ENCODE measurements at places on chromosomes 12 and 14.
A peak's percentile ranks its signal among the peaks of the same experiment; 100 is the strongest.

DNA sequence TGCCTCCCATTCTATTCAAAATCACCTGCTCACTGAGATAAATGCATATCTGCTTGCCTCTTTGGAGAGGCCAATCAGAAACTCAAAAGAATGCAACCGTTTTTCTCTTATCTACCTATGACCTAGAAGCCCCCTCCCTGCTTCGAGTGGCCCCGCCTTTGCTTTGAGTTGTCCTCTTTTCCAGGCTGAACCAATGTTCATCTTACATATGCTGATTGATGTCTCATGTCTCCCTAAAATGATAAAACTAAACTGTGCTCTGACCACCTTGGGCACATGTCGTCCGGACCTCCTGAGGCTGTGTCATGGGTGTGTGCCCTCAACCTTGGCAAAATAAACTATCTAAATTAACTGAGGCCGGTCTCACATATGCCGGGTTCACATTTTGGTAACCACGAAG is 64.1 kb upstream of the HECTD1 start:
- no peak for DNase-seq

- no peak for DNase-seq
These were observed 27.3 kb downstream of the FRS2 start for GRCh38 chr12:69497308-69498026.

DNA sequence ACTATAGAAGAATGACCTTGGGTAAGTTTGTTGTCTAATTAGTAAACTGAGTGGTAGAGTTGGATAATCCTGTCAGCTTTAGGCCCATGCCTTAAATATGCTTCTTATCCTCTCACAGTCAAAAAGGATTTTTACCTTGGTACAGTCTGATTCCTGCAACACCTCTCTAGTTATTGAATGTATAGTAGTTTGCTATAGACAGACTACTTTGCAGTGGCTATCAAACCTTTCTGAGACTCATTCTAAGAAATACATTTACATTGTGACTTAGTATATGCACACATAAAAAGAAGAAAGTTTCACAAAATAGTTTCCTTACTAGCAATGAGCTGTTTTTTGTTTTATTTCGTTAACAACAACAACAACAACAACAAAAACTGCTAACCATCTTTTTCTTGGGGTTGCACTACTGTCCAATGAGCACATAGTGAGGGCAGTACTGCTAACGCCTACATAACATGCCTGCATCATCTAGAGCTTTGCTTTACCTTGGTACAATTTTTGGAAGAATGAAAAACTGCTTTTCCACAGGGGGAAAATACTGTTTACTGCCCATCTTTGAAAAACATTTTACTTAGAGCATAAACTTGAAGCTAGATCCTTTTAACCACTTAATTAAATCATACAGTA is 28.5 kb downstream of the WNK1 start:
- no peak for DNase-seq

- peak; percentile 32 for DNase-seq
These were observed 278.5 kb upstream of the PLEKHG7 start for GRCh38 chr12:92424338-92424737.

GRCh38 chr14:74085828-74086227 is 1.1 kb downstream of the LIN52 start:
- no peak for DNase-seq

DNA sequence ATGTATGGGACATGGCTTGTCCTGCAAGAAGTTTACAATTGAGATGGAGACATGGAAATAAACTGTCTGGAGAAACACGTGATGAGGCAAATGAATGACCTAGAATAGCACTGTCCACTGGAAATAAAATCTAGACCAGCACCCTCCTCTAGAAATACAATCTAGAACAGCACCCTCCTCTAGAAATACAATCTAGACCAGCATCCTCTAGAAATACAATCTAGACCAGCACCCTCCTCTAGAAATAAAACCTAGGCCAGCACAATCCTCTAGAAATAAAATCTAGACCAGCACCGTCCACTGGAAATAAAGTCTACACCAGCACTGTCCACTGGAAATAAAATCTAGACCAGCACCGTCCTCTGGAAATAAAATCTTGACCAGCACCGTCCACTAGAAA is 69.2 kb upstream of the RFLNA start:
- DNase-seq: no peak

- DNase-seq: no peak
These were observed 4.6 kb downstream of the FOXJ2 start for GRCh38 chr12:8037046-8037663.

- no peak for DNase-seq
These were observed 9.6 kb downstream of the PRKAG1 start for GRCh38 chr12:49008943-49009342.

GRCh38 chr12:93825931-93826555 is 148.9 kb downstream of the CRADD start:
- no peak for DNase-seq

- no peak for DNase-seq
These were observed 406.3 kb upstream of the DCN start for GRCh38 chr12:91588874-91589454.

DNA sequence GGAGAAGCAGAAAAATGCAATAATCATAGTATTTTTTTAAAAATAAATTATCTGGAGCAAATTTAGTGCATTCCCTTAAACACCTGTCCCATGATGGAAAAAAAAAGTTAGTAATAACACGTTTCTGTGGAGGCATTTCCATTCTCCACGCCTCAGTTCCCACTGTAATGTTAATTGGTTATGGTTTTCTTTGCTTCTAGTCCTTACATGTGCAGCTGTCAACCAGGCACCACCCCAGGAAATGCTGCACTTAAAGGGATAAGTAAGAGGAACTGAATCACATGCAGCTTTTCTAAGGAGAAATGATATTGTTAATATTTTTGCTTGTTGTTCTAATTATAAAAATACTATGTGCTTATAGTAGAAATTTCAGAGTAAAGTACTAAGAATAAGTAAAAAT is 240.3 kb downstream of the ZFP36L1 start:
- peak; percentile 59 for DNase-seq

DNA sequence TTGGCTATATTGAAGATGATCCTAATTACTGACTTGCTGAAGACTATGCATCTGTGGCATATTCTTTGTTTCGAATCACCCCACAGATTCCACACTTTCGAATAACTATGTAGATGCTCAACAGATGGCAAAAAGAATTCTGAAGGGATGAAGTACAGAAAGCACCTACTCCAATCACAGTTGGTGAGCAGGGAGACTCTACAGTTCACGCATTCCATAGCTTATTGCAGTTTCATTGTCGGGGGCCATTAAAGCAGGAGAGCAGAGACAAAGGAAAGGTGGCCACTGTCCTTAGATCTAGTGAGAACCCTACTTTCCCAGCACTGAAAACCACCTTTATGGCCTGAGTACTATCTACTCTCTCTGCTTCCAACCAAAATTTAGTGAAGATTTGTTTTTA is 191.9 kb downstream of the STXBP6 start:
- DNase-seq: no peak

DNA sequence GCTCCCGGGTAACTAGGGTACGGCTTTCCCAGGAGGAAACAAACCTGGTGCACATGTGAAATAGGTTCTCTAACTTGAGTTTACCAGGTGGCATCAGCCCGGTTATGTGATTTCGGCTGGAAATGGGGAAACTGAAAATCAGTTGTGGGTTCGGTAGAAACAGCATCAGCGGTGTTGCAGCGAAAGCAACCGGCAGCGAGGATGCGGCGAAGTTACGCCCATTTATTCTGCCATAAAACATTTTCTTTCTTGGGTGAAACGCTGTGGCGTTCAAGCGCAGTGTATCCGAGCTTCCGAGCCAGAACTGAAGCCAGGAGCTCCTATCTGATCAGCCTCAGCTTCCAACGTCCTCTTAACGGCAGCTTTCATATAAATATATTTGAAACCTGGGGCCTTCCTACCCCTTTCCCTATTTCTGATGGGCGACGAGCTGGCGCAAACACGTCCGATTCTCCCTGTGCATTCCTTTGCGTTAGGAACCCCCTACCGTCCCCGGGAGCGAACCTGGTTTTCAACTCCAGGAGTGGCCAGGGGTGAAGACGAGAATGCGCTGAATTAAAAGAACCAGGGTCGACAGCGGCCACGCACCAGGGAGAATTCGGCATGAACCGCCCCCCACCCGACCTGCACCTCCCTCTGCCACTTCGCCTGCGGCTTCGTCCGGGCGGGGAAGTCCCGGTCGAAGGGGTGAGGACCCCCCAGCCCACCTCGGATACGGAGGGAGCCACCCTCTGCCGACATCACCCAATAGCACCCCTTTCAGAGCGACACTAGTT is 1.6 kb downstream of the DPF3 start:
- no peak for DNase-seq

DNA sequence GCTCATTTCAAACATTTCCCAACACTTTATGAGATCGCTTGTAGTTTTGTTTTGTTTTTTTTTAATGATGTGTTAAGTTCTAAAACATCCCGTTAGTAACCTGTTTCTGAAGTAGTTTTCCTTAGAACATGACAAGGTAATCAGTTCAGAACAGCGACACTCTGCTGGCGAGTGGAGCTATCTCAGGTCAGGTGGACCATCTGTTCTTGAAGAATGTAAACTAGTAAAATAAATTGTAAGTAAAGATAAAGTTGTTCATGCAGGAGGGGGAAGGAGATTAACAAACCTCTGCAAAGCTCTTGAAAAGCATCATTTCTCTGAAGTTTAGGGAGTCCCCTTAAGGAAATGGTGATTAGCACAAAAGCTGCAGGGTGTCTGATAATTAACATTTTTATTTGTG is 71.9 kb upstream of the DACT1 start:
- no peak for DNase-seq

GRCh38 chr12:33575346-33575745 is 135.7 kb upstream of the SYT10 start:
- DNase-seq: no peak

- peak; percentile 63 for DNase-seq
These were observed 22.8 kb downstream of the ITPK1 start for GRCh38 chr14:93092606-93093556.

DNA sequence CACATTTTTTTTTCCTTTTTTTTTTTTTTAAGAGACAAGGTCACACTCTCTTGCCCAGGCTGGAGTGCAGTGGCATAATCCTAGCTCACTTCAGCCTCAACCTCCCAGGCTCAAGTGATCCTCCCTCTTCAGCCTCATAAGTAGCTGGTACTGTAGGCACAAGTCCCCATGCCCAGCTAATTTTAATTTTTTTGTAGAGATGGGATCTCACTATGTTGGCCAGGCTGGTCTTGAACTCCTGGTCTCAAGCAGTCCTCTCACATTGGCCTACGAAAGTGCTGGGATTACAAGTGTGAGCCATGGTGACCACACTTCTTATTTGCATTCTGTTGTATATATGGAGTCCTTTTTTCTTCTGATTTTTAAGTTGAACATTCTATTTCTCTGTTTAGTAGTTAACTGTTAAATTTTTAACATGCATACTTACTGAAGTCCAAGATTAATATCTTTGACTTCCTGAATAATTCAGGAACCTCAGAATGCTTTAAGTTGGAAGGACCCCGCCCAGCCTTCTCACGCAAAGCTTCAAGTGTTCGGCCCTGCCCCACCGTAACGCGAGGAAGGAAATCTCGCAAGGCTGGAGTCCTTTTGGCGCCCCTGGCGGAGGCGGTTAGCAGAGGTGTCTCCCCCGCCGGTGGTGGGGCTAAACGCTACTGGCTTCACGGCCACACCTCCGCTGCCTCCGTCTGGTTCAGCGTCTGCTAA is 21.6 kb downstream of the SPATS2 start:
- DNase-seq: no peak

- DNase-seq: no peak
These were observed 22.3 kb downstream of the FAM234B start for GRCh38 chr12:13066459-13066858.

DNA sequence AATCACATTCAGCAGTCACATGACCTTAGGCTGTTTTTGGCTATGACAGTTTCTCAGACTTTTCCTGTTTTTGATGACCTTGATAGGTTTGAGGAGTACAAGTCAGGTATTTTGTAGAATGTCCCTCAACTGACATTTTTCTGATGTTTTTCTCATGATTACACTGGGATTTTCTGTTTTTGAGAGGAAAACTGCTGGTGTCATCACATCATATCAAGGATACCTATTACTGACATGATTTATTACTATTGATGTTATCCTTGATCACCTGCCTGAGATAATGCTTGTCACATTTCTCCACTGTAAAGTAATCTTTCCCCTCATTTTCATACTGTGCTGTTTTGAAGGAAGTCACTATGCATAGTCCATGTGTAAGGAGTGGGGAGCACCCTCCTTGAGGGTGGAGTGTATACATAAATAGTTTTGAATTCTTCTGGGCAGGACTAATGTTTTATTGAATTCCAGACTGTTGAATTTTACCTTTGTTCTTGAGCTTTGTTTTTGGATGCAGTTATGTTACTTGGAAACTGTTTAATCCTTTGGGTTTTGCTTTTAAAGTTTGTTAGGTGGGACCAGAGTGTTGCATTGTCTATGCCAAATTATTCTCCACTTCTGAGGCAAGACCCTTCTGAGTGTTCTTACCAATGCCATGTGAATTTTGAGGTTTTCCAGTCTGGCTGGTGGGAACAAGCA is 444.5 kb upstream of the FAR2 start:
- no peak for DNase-seq

DNA sequence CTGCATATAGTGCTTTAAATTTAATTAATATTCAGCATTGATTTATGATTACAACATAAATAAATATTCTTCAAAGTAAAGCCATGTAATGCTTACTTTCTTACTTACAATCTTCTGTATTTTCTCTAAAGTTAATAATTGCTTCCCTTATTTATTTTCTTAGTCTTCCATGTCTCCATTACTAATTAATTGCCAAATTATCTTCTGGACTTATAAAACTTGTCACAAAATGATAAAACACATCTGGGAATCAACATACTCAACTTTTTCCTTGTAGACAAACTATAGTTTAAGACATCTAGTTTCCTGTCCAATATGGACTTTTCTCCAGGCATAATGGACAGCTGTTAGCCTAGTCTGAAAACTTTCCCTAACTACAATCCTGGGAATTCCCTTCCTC is 466.6 kb downstream of the FLRT2 start:
- no peak for DNase-seq

DNA sequence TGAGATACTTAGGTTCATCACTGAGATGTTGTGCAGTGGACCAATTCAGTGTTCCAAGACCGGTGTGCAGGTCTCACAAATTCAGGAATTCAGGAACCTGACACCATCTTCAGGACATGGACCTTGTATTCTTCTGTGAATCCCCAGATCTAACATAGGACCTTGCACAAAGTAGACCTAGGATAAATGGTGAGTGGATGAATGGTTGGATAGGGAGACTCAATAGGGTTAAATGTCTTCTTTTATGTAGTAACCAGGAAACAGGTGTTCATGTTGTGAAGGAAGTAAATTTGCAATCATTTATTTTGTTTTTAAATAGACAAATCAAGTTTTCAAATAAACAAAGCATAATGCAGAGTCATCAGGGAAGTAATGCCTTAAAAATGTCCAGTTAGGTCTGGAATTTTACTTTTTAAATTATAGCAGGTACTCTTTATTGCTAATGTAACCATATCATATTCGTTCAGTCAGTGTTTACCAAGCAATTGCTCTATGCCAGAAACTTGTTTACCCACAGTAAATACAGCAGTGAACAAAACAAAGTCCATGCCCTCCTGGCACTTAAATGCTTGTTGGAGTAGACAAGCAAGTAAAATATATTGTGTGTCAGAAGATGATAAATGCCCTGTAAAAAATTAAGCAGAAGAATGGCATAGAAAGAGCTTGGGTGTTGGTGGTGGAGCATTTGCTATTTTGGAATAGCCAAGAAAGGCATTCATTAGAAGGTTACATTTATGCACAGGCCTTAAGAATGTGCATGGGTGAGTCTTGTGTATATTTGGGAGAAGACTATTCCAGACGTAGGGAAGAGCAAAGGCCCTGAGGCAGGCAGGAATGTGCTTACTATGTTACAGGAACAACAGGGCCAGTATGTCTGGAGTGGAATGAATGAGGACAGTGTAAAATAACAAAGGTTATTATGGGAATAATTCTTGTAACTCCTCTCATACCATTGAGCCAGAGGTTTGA is 26.3 kb downstream of the RXYLT1 start:
- no peak for DNase-seq
